ENCODE measurements at places on chromosomes 6 and 20. TPM values are rescaled to one million over a fixed set of nuclear protein-coding genes. Genes with fewer than 3 reads are reported as not detected.

The OOEP gene
- total RNA-seq: not detected

The MCHR2 gene
- not detected for total RNA-seq

The VNN1 gene
- 0.24 TPM for total RNA-seq

The ASIP gene
- not detected for total RNA-seq

The JAG1 gene
- total RNA-seq: 3.0 TPM

The DLL1 gene
- total RNA-seq: 2.7 TPM

The PHACTR1 gene
- 5.9 TPM for total RNA-seq

The PCK1 gene
- total RNA-seq: not detected

The MAP7 gene
- total RNA-seq: not detected

The HLA-DQB1 gene
- total RNA-seq: not detected

The ZNF311 gene
- total RNA-seq: 1.1 TPM

The TFAP2A gene
- 9.0 TPM for total RNA-seq

The RRP36 gene
- 148 TPM for total RNA-seq

The RNF5 gene
- total RNA-seq: 113 TPM

The ZSCAN23 gene
- total RNA-seq: 8.4 TPM

The WFDC10A gene
- not detected for total RNA-seq

The HLA-DQA1 gene
- not detected for total RNA-seq

The PKHD1 gene
- total RNA-seq: not detected

The RSPO4 gene
- not detected for total RNA-seq

The MCUR1 gene
- 23.5 TPM for total RNA-seq

The OR2B3 gene
- not detected for total RNA-seq

The SYNCRIP gene
- total RNA-seq: 80.5 TPM

The CALHM5 gene
- total RNA-seq: 4.1 TPM

The BTN2A1 gene
- total RNA-seq: 15.0 TPM

The DOK5 gene
- not detected for total RNA-seq

The SLC22A7 gene
- not detected for total RNA-seq

The ISM1 gene
- total RNA-seq: 0.39 TPM

The SYCP2 gene
- total RNA-seq: 6.2 TPM

The SOBP gene
- total RNA-seq: 0.49 TPM

The ZNF831 gene
- total RNA-seq: not detected

The C6orf132 gene
- total RNA-seq: not detected

The CCN5 gene
- not detected for total RNA-seq

The ENPP1 gene
- 30.0 TPM for total RNA-seq

The SAPCD1 gene
- 2.7 TPM for total RNA-seq

The ATP6V1G2 gene
- total RNA-seq: 2.3 TPM

The TTBK1 gene
- total RNA-seq: not detected

The CCDC170 gene
- total RNA-seq: not detected

The SLC35F1 gene
- 0.84 TPM for total RNA-seq

The POPDC3 gene
- 66.4 TPM for total RNA-seq

The DZANK1 gene
- 3.2 TPM for total RNA-seq

The FRK gene
- total RNA-seq: 1.8 TPM

The SLC26A8 gene
- not detected for total RNA-seq

The COL12A1 gene
- total RNA-seq: 28.7 TPM

The DEFB124 gene
- not detected for total RNA-seq

The CYP24A1 gene
- 1.5 TPM for total RNA-seq
